ENCODE measurements at places on chromosomes 6 and 20. TPM values are rescaled to one million over a fixed set of nuclear protein-coding genes. Genes with fewer than 3 reads are reported as not detected.

Gene COX4I2
- total RNA-seq, result not detected

- DNase-seq, result no peak
Observed at GRCh38 chr6:64266351-64266821, 630.8 kb downstream of the PHF3 start.

- DNase-seq, result no peak
Observed at GRCh38 chr20:36624068-36624943, 18.7 kb downstream of the RAB5IF start.

DNA sequence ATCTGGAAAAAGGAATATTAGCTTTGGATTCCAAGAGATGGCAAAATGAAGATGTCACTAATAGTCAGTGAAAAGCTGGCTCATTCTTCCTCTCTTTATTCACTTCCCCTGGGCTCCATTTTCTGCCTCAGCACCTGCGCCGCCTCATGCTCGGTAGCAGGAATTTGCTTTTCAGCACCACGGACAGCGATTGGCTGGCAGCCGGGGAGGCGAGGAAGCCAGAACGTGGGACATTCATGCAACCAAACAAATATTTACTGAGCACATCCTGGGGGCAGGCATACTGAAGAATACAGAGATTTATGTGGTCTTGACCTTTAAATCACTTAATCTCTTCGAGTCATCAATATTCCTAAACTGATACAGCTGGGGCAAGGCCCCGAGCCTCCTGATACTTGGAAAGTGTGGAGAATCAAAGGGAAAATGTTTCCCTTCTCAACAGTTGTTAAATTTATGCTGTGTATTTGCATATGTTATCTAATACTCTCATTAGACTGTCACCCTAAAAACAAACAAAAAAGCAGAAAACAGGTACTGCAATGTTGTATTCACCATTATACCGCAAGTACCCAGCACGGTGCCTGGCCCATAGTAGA is 12.1 kb upstream of the PDYN start:
- DNase-seq, result peak; percentile 15

Gene OR2H1
- total RNA-seq, result not detected

DNA sequence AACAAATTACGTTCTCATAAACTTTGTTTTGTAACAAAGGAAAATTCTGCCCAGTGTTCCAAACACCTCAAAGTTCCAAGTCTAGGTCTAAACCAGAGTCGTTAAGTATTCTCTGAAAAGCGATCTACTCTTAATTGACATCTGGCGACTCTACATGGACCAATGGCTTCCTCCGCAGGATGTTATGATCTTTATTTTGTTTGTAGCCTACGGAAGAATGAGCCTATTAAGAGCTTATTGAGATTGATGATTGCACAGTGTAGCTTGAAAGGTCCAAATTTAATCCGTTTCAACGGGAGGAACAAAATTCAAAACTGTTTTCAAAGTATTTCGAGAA is 61.1 kb downstream of the FAM217A start:
- DNase-seq, result no peak

Gene TULP1
- not detected for total RNA-seq

Gene OPRM1
- not detected for total RNA-seq

- DNase-seq, result no peak
Observed at GRCh38 chr6:24076011-24076410, 50.0 kb upstream of the NRSN1 start.

GRCh38 chr6:388202-388903 is 3.2 kb upstream of the IRF4 start:
- no peak for DNase-seq

DNA sequence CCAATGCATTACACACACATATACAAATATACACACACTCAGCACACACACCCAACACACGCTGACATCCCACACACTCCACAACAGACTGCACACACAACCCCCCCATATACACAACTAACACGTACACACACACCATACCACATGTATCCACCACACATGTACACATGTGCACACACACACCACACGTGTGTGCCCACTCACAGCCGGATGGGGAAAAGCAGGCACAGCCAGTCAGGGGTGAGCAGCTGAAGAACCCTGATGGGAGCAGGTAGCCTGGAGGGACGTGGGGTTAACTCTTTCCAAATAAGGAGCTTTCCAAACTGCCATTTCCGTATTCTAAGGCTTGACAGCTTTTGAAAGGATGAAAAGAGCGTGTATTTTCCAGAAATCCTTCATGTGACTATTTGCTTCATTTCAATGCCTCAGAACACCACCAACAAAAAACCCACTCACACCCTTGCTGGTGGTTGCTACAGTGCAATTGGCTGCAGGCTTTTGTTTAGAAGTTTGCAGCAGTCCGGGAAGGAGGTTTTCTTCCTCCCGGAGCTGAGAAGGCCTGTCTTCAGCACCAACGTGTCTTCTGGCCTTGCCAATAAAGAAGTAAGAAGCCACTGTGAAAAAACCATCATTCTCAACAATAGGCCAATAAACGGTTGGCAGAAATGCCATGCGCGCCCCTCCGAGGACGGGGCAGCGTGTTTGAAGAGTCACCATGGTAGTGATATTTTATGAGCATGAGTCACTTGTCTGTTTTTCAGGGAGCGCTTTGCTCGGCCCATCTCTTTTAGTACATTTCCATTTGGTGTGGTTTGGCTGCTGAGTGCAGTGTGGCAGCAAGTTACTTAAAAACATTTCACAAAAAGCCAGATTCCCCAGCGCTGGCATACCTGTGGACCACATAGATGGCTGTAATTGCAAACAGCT is 131.3 kb upstream of the GMDS start:
- no peak for DNase-seq

- no peak for DNase-seq
Observed at GRCh38 chr6:26475823-26476729, 18.3 kb downstream of the BTN2A1 start.

Gene PAX1
- total RNA-seq, result not detected

Gene ELOVL4
- 1.6 TPM for total RNA-seq

DNA sequence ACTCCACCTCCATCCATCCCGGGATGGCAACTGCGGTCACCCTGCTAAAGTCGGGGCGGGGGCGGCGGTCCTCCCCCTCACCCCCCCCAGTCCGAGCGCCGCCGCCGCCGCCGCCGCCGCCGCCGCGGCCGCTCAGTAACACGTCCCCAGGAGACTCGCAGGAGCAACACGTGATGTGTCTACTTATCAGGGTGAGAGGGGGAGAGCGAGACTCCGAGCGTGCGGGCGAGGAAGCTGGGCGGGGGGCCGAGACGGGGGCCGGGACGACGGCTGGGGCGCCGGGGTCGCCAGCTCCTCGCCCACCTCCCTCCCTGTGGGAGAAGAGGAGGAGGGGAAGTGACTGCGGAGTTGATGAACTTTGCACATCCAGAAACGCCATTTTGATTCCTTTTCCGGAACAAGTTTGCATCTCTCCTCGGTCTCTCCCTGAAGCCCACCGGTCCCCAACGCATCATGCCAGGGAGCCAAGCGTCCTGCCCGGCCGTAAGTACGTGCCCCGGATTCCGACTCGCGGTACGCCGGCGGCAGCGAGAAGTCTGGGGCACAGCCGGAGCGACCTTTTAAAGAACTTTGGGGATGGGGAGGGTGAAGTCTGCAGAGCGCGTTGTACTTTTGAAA is at the start of gene RREB1:
Gene RREB1 (plus strand): TSS at position 384 of the 618 bp plus-strand sequence. CDS start 73,951 bp downstream, outside the sequence.
- DNase-seq, result peak; percentile 78

Gene C20orf204
- total RNA-seq, result 5.8 TPM

- no peak for DNase-seq
Observed at GRCh38 chr6:100924534-100925227, 43.6 kb upstream of the ASCC3 start.

DNA sequence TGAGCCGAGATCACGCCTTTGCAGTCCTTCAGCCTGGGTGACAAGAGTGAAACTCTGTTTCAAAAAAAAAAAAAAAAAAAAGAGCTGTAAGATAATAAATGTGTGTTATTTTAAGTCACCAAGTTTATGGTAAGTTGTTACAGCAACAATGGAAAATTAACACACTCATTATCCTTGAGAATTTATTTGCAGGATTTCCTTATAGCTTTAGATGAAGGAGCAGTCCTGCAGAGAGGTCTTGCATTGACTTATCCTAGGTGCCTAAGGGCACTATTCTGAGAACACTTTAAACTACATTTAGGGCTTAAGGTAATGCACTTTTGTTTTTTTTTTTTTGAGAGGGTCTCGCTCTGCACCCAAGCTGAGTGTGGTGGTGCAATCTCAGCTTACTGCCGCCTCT is 13.8 kb upstream of the SCAF8 start:
- DNase-seq, result no peak

- no peak for DNase-seq
Observed at GRCh38 chr20:39039261-39039660, 77.1 kb downstream of the DHX35 start.

Data from naive thymus-derived CD8-positive, alpha-beta T cell (primary cell).